ENCODE measurements at places on chromosomes 2 and 18.

DNA sequence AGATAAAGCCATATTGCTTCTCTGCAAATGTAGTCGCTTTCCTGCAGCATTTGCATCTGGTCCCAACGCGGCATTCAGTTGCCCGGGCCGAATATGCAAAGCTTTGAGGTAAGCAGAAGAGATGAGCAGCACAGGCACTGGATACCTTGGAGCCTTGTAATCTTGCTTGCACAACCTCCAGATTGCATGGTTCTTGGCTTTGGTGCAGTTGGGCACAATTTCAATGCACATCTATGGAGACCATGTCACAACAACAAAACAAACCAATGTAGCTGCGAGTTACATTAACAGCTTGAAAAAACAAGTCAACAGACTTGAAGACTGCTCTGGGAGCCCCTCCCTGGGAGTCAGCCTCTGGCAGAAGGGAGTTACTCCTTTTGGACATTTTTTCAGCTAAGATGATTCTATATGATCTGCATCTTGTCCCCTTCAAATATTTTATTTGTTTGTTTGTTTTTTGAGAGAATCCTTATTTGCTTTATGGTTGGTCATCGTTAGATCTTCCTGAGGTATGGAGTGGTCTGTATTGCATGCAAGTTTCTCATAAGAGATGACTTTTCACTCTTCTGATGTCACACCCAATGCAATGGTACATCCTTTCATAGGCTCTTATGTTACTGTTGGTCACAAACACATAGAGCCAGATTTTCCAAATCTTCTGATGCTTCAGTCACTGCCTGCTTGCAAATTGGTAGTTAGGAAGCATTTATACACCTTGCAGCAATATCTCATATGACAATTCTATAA is 113.5 kb downstream of the EFEMP1 start:
- DNase-seq: no peak

GRCh38 chr18:28150925-28151324 is 26.0 kb downstream of the CDH2 start:
- DNase-seq: no peak

DNA sequence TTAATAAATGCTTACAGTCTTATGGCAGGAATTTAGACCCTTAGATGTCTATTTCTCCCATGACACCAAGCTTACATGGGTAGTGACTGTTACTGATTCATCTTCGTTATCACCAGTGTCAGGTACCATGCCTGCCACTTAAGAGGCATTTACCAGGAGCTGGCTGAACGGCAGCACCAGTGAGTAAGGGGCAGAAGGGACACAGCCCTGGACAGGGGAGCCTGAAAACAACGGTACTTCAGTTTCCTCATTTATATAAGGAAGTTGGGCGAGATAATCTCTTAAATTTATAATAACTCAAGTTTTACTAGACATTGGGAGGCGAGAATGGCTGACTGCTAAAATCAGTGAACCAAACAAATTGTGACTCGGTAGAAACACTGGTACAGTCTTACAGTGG is 1.2 kb downstream of the COA5 start:
- DNase-seq: no peak

DNA sequence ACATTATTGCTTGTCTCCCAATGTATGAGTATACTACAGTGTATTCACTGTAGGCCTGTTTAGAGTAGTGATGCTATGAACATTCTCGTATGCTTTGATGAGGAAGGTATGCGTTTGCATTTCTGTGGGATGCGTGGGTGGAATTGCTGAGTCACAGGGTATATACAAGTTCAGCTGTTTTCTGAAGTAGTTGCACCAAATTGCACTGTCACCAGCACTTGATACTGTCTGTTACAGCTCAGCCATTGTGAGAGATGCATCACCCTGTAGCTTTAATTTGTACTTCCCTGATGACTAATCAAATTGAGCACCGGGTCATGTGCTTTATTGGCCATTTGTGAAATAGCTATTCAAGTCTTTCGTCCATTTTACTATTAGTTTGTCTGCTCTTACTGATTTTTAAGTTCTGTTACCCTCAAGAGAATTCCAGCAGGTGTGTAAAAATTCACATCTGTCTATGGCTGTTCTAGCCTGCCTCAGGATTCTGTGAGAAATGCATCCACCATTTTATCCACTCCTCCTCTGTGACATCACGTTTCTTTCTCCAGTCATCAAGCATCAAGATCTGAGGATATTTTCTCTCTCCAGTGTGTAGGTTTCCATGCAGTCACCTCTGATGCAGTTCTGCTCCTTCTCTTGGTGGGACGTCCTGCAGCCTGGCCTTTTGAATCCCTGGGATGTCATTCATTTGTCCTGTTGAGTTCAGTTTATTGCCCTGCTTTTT is 72.5 kb downstream of the DGKD start:
- peak; percentile 85 for DNase-seq

GRCh38 chr2:62144689-62145477 is 51.0 kb upstream of the B3GNT2 start:
- DNase-seq: no peak

Data from activated CD4-positive, alpha-beta T cell treated with anti-CD3 and anti-CD28 coated beads for 48 hours (primary cell).